ENCODE measurements at places on chromosomes 2 and 18.

DNA sequence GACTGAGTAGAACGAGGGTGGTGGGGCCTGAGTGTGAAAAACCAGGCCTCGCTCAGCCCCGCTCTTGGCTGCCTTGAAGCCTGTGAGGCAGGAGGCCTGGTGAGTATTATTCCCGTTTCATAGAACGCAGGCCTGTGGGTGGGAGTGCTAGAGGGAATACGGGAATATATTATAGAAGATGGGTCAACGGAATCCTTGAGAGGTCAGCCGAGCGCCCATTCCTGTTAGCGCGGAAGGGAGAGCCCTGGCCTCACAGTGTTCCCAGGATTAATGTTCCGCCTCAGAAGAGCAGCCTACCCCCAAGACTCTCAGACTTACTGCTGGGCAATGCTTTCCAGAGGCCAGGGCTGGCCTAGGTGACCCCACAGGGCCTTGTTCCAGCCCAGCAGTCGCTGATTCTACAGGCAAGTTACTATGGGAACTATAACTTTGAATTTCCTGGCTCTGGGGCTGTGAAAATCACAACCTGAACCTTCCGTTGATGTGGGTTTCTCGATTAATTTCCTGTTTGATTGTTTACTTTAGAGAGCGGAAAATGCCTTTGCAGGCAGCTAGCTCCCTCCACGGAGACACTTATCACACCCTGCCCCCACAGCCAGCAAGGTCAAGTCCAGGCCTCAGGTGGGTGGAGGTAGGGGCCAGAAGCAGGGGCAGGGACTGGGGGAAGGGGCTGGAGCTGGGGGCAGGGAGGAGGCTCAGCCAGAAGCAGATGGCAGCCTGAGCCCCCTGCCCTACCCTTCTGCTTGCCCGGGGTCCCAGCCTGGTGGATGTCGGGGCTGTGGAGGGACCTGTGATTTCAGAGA is 108.3 kb downstream of the SMAD7 start:
- DNase-seq, result no peak

GRCh38 chr2:65402323-65402722 is 30.1 kb downstream of the SPRED2 start:
- no peak for DNase-seq

DNA sequence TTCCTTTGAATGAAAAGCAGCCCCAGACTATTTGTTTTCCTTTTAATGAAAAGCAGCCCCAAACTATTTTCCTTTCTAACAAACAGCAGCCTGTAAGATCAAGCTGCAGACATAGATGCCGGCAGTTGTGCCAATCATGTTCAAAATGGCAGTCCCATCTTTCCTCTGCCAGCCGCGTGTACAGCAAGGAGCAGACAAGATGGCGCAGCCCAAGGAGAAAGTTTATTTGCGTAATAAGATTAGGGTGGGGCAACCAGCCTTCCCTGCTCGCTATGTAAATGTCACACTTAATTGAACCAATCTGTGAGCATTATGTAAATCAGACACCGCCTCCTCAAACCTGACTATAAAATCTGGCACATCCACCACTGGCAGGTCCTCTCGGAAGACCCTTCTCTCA is 226.0 kb downstream of the TGIF1 start:
- DNase-seq, result no peak

DNA sequence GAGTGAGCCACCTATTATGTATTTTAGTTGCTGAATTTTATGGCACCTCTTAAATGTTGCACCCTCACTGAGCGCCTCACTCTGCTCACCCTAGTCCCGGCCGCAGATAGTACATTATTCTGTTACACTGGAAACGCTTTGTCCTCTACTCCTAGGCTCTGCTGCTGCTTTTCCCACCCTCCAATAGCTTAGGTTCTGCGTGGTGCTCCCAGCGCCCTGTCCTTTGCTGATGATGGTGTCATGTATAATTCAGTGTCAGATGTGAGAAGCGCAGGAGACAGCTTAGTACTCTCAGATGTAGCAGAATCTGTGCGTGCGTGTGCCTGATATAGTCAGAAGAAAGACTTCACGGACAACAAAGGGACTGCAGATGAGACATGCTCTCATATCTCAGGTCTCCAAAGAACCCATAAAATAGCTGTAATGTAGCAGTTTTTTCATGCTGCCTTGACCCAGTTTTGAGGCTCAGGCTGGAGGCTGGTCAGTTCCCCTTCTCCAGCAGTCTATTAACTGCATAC is 1.4 kb upstream of the REEP1 start:
- no peak for DNase-seq

DNA sequence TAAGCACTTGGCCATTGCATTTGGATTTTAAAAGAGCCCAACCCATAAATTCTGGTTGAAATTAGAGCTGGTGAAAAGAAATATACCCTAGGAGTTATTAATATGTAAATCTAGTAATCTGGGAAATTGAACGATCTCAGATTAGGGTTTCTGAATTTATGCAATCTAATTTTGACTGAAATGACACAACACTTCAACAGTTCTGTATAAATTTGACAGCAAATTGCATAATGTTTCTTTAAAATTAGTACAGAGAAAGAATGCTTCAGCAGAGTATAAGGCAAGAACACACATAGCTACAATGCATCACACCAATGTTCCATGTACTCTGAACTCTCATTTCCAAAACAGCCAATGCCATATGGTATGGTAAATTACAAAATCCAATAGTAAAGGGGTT is 201.5 kb upstream of the ITGA4 start:
- DNase-seq, result no peak
